ENCODE measurements at places on chromosomes 3 and 15. TPM values are rescaled to one million over a fixed set of nuclear protein-coding genes. Genes with fewer than 3 reads are reported as not detected.
A peak's percentile ranks its signal among the peaks of the same experiment; 100 is the strongest.

DNA sequence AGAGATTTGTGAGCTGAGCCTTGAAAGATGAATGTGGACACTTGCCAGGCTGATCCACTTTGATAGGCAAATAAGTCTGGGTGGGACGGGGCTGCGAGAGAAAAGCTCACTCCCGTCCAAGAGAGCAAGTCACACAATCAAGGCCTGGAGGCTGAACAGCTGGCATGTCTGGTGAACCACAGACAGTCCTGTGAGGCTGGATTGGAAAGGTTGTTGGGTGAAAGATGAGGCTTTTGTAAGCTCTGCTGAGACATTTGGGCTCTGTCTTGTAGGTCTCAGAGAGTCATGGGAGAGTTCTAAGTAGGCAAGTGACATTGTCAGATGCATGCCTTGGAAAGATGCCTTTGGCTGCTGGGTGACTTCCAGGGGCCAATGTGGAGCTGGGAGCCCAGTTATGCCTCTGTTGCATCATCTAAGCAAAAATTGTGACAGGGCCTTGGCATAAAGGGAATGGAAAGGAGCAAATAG is 38.5 kb downstream of the RPLP1 start:
- no peak for DNase-seq

PIERCE2 gene
- 9.6 TPM for polyA plus RNA-seq

- DNase-seq, result no peak
These were observed 300.6 kb downstream of the SATB1 start for GRCh38 chr3:18124501-18124900.

GRCh38 chr3:126035362-126036050 is 48.4 kb downstream of the SLC41A3 start:
- no peak for DNase-seq

GRCh38 chr3:178771511-178771910 is 235.3 kb downstream of the KCNMB2 start:
- DNase-seq, result no peak

SLC22A14 gene
- polyA plus RNA-seq, result 0.75 TPM

GRCh38 chr3:24222165-24222805 is 272.4 kb downstream of the THRB start:
- no peak for DNase-seq

GRCh38 chr3:69539134-69539533 is 153.2 kb upstream of the FRMD4B start:
- peak; percentile 58 for DNase-seq

DNA sequence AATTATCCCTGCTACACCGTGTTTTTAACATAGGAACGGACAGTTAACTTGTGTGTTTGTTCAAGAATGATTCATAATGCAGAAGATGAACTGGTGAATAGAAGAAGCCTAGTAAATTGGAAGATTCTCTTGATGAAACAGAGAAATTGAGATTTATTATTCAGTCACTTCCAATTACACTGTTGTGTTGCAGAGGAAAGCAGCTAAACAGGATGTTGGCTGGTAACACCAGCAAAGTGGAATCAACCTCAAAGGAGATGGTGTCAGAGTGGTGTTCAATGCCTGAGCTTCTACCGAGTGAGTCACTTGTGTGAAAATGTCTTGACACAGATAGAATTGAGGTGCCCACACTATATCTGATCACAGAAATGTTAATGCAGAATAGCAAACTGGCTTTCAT is 399.6 kb downstream of the LPP start:
- no peak for DNase-seq

MOBP gene
- polyA plus RNA-seq, result not detected

GRCh38 chr15:84597296-84597695 is 3.5 kb upstream of the ZSCAN2 start:
- DNase-seq, result no peak

GRCh38 chr3:29544701-29545363 is 264.0 kb downstream of the RBMS3 start:
- no peak for DNase-seq

CYP1A1 gene
- polyA plus RNA-seq, result 0.26 TPM

DNA sequence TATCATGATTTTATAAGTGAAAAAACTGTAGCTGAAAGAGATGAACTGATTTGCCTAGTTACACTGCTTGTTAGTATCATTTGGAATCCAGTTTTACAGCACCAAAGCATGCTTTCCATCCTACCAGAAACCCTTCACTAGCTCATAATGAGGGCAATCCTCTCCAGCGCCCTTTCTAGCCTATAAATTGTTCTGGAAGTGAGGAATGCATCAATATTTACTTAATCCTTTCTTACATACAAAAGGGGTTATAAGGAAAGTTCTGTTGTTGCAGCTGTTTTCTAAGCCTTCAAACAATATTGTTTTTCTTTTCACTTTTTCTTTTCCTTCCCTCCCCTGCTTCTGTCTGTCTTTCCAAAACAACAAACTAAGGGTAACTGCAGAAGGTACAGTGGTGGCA is 11.0 kb upstream of the PCCB start:
- DNase-seq, result peak; percentile 35

GRCh38 chr3:61991706-61992105 is 381.6 kb downstream of the FEZF2 start:
- no peak for DNase-seq

- no peak for DNase-seq
These were observed 154.2 kb upstream of the LRIG1 start for GRCh38 chr3:66655044-66655443.

DNA sequence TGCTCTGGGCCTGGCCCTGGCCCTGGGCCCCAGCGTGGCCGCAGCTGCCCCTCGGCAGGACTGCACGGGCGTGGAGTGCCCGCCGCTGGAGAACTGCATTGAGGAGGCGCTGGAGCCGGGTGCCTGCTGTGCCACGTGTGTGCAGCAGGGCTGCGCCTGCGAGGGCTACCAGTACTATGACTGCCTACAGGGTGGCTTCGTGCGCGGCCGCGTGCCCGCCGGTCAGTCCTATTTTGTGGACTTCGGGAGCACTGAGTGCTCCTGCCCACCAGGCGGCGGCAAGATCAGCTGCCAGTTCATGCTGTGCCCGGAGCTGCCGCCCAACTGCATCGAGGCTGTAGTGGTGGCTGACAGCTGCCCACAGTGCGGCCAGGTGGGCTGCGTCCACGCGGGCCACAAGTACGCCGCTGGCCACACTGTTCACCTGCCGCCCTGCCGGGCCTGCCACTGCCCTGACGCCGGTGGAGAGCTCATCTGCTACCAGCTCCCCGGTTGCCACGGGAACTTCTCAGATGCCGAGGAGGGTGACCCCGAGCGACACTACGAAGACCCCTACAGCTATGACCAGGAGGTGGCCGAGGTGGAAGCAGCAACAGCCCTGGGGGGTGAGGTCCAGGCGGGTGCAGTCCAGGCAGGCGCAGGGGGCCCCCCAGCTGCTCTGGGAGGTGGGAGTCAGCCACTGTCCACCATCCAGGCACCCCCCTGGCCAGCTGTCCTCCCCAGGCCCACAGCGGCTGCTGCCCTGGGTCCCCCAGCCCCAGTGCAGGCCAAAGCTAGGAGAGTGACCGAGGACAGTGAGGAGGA is 21.7 kb downstream of the FBLN2 start:
- DNase-seq, result no peak

GRCh38 chr15:70508561-70509281 is 254.6 kb downstream of the UACA start:
- DNase-seq, result peak; percentile 89

ANKDD1A gene
- 1.9 TPM for polyA plus RNA-seq

CPN2 gene
- polyA plus RNA-seq, result 15.8 TPM

HHLA2 gene
- 18.8 TPM for polyA plus RNA-seq

- DNase-seq, result no peak
These were observed 8.6 kb upstream of the TNK2 start for GRCh38 chr3:195916991-195917390.

DNA sequence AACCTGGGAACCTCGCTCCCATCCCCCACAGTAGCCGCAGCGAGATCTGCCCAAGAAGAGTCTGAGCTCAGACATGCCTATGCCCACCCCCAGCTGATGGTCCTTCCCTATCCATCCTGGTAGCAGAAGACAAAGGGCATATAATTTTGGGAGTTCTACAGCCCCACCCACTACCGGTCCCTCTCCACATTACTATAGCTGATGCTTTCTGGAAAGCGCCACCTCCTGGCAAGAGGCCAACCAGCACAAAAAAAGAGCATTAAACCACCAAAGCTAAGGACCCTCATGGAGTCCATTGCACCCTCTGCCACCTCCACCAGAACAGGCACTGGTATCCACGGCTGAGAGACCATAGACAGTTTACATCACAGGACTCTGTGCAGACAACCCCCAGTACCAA is 168.4 kb downstream of the MEGF11 start:
- DNase-seq, result no peak

DNA sequence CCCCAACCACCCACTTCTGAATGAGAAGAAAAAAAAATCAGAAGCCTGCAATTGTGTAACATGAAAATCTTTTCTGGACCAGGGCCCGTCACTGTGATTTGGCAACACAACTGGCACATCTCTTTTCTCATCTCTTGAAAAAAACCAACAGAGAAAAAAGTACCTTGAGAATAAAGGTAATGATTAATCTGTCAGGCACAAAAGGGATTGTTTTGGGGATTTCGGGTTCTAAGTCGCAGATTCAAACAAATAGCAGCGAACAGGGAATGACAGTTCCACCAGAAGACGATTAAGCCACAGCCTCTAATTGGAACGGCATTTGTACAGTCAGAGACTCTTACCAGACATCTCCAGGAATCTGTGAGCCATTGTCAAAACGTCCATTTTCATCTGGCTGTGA is at the start of gene AQP9:
Gene AQP9, plus strand, starts transcription at position 276 of the 400 bp plus-strand sequence. CDS start 185 bp downstream, outside the sequence.
- DNase-seq, result no peak

CASR gene
- polyA plus RNA-seq, result 14.8 TPM

DNA sequence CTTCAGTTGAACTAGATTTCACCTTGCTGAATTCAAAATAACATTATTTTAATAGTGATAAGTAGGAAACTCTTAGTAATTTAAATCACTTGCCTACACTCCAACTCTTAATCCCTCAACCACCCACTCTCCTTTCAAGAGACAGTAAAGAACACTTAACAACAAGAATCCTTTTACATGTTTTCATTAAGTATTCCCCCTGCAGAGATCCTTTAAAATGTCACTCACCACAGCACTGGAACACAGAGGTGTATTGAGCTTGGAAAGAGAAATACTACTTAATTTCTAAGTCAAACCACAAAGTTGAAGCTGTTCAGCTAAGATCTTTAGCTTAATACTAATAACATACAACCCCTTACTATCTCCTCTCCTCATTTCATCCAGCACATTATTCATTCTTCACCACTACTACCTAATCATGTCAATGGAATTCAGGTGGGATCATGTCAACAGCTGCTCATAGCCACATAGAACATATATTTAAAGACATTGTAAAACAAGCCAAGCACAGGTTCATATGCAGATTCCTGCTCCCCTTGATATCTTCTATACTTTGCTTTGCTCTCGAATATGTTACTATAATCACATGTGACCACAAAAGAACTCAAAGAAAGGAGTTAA is 40.5 kb downstream of the IMPG2 start:
- DNase-seq, result no peak

DNA sequence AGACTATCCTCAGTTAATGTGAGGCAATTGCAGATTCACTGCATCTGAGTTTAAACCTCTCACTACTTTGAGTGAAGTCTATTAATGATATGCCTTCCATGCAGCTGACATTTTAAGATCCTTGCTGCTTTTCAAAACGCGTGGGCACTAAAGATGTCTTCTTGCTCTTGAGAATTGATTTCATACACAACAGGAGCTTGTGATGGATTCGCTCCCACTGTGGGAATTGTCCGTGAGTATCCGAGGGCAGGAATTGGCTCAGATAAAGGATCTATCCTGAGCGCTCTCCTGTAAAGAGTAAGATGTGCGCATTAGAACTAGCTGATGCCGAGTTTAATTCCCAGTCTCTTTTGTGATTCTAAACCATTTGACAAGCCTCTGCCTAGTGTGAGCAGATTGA is 167.9 kb downstream of the ROBO2 start:
- DNase-seq, result no peak

DNA sequence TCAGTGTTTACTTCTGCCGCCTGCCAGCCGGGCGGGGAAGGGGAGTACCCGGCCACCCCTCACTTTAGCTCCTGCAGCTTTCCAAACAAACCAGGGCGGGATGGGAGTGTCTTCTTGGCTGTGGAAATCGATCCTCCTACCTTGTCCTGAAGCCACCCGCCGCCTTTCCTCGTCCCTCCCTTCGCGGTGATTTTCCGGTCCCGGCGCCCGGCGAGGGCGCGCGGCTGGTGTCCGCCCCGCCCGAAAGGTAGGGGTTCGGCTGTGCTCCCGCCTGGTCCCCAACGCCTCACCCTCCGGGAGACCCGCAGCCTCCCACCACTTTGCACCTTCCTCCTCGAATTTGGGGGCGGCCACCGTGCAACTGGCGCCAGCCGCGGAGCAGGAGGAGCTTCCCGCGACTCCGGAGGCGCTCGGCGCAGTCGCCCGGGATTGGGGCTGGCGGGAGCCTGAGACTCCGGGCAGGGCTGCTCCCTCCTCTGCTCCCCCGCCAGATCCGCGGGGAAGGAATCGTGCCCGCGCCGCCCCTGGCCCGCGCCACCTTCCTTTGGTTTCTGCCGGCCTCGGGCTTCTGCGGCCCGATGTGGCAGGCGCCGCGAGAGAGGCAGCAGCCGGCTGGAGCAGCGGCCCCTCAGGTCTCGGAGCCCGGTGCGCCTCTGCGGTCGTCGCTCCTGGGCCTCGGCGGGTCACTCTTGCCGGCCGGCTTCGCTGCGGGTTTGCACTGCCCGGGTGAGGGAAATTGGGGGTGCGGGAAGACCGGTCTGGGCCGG is 30.7 kb upstream of the ST3GAL6 start:
- DNase-seq, result peak; percentile 76

CHRFAM7A gene
- polyA plus RNA-seq, result 0.54 TPM

CHP1 gene
- polyA plus RNA-seq, result 85.5 TPM

KLHL40 gene
- polyA plus RNA-seq, result not detected

- DNase-seq, result no peak
These were observed 36.3 kb downstream of the LRIG1 start for GRCh38 chr3:66464512-66464894.

GRCh38 chr3:28243424-28244106 is 2.1 kb downstream of the CMC1 start:
- DNase-seq, result no peak

- DNase-seq, result no peak
These were observed 13.6 kb upstream of the CSRNP1 start for GRCh38 chr3:39166932-39167532.

- no peak for DNase-seq
These were observed 85.0 kb upstream of the XCR1 start for GRCh38 chr3:46112296-46112695.

DNA sequence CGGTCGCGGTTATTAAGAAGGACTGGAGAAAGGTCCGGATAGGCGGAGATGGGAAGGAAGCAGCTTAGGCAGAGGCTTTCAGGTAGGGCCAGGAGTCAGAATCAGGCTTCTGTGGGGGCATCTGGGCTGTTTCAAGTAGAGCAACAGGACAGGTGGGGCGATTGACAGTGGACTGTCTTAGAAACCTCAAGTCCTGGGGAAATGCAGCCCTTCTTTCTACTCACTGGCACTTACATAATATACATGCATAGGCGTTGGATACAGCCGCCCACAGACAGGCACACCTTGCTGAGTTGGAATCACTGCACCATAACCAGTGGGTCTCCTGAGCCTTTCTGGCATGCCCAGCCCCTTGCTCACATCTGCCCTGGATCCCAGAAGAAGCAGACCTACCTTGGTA is 730 bp downstream of the MYD88 start:
- DNase-seq, result no peak

TTLL13 gene
- 0.88 TPM for polyA plus RNA-seq

Measured in kidney (tissue), 22 donors.